Bronchial epithelial cell (primary cell): ENCODE measurements at places on chromosomes 16 and 17. TPM values are rescaled to one million over a fixed set of nuclear protein-coding genes. Genes with fewer than 3 reads are reported as not detected.

DNA sequence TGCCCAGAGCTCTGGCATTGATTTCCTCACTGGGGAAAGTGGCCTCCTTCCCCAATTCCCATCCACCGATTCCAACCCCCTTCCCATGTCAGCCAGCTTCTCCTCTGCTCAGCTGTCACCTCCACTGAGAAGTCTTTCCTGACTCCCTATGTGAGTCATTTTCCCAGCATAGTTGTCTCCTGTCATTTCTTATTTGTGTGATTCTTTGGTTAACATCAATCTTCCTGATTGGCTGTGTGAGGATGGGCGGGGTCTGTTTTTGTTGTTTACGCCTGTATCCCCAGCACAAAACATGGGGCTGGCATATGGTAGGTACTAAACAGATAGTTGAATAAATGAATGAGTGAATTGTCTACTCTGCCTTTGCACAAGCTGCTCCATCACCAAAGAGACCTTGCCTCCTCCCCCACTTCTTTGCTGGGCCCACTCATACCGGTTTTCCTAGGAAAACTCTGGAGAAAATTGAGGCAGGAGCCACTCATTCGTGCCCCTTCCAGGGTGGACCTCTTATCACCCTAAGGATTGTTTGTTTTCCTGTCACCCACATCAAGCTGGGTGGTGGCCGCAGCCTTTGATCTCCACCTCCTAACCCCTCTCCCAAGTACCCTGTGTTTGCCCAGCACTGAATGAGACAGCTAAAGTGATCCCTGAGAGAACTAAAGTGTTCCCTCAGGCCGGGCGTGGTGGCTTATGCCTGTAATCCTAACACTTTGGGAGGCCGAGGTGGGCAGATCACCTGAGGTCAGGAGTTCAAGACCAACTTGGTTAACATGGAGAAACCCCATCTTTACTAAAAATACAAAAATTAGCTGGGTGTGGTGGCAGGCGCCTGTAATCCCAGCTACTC, 1.2 kb upstream of the GRB7 start:
- peak; percentile 35 for DNase-seq

GRCh38 chr16:27798241-27798640, 248.3 kb downstream of the KATNIP start:
- no peak for DNase-seq

DNA sequence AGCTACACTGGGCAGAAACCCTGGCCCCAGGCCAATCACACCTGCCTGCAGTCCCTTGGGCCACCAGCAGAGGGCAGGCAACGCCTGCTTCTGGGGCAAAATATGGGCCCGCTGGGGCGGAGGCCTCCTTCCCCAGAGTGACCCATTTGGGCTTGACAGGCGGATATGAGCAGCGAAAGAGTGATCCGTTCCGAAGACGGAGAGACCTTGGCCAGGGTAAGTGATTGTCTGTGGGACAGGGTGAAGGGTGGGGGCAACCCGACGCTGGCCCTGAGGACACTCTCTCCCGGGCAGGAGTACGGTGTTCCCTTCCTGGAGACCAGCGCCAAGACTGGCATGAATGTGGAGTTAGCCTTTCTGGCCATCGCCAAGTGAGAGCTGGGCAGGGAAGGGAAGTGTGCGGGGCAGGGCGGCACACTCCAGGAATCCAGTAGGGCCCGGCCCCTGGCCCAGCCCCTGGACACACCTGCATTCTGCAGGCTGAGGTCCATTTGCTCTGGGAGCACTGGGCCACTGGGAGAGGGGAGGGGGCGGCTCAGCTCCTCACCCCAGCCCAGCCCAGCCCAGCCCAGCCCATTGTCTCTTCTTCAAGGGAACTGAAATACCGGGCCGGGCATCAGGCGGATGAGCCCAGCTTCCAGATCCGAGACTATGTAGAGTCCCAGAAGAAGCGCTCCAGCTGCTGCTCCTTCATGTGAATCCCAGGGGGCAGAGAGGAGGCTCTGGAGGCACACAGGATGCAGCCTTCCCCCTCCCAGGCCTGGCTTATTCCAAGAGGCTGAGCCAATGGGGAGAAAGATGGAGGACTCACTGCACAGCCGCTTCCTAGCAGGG, 3.5 kb upstream of the NHERF1 start:
- peak; percentile 52 for DNase-seq

TBC1D3 gene
- total RNA-seq, result not detected in 2 replicates

DNA sequence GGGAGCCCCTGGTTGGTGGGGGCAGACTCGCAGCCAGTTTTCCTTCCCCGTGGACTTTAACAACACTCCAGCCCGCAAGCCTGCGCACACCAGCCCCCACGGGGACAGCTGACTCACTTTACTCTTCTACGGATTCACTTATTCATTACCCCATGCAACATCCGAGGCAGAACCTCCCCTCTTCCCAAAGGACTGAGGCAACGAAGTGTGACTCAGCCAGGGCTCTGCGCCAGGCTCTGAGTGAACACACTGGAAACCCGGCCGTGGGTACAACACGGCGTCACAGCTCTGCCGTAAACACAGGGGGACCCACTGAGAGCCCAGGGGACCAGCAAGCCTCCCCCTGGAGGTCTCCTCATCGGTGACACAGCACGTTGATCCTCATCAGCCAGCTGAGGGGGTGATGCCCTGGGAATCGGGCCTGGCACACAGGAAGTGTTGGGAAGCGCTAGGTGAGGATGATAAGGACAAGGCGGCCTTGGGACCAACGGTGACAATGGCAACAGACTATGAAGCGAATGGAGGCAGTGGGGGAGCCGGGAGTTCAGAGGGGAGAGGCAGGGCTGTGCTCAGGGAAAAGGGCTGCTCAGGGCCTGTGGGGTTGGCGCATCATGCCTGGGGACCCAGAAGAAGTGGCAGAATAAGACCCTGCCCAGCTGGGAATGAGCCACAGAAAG, 14.6 kb downstream of the COTL1 start:
- peak; percentile 94 for DNase-seq

DNA sequence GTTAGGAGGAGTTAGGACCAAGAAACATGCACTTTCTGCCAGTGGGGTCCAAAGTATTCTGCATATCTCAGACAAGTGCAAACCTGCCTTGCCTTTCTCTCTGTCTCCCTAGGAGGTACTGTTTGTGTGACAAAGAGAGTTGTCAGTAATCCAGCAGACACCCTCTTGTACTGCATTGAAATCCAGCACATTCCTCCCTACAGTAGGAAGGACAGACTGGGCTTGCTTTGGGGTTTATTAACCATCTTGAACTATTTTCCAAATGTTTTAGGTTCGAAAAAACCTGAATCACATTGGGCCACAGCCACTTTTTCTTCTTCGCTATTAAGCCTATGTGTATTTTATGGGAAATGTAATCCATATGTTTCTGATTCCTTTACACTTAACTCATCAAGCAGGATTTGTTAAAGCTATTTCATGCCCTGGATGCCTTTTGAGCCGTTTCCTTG, 204.2 kb upstream of the KCNJ16 start:
- DNase-seq, result peak; percentile 89

DNA sequence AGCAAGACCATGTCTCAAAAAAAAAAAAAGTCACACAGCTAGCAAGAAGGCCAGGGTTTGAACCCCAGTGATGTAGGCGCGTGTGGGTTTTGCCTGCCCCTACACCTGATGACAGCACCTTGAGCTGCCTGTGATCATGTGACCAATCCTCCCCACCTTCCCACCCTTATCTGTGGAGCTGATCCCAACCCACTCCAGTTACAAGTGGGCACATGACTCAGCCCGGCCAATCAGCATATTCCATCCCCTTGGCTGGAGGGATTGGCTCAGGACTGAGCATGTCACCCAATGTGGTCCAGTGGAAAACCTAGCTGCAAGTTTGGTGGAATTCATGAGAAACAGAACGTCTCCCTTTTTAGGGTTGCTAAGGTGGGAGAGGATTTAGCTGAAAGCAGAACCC, 6.6 kb downstream of the TMEM114 start:
- DNase-seq, result no peak

GRCh38 chr16:89045181-89045815, 48.4 kb upstream of the ACSF3 start:
- no peak for DNase-seq

GRCh38 chr17:14926526-14927122, 338.5 kb downstream of the PMP22 start:
- DNase-seq, result peak; percentile 64

DNA sequence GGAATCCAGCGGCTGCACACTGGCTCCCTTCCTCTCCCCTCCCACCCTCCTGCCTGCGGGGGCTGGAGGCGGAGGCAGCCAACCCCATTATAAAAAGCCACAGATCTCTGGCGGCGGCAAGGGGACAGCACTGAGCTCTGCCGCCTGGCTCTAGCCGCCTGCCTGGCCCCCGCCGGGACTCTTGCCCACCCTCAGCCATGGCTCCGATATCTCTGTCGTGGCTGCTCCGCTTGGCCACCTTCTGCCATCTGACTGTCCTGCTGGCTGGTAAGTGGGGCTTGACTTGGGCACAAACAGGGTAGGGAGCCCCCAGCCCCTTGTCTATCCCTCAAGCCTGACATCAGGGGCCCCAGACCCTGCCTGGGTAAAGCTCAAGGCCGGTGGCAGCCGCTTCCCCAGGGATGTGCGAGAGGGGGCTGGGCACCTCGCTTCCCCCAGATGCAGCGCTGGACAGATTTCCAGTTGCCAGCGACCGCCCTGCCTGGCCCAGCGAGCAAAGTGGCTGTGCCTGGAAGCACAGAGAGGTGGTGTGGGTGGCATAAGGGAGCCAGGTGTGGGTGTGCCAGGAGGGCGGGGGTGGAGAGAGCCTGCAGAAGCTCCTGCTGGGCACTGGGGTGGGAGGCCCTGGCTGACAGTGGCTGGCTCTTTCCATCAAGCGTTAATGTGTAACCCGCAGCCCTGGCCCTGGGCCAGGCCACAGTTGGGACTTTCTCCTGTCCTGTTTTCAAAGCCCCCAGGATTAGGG, at the start of gene CX3CL1:
Gene CX3CL1 (plus strand): TSS at position 119 of the 745 bp plus-strand sequence. CDS start 79 bp downstream, at position 198.
- peak; percentile 29 for DNase-seq

CCL7 gene
- not detected in 2 replicates for total RNA-seq

DNA sequence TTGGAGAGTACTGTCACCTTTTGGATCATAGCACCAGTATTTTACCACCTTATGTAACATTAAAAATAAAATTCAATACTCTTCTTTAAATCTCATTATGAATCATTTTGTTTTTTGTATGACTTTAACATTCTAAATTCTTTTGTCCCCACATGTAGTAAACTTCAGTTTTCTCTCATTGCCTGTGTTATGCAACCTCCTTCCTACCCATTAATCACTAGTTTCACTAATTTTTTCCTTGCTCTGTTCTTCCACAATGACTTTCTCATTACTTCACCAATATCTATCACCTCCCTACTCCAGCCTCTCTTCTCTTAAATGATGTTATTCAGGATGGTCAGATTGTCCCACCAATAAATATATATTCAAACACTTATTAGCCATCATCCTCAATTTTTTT, 68.7 kb downstream of the TTC19 start:
- no peak for DNase-seq

BTBD17 gene
- not detected in 2 replicates for total RNA-seq

DNA sequence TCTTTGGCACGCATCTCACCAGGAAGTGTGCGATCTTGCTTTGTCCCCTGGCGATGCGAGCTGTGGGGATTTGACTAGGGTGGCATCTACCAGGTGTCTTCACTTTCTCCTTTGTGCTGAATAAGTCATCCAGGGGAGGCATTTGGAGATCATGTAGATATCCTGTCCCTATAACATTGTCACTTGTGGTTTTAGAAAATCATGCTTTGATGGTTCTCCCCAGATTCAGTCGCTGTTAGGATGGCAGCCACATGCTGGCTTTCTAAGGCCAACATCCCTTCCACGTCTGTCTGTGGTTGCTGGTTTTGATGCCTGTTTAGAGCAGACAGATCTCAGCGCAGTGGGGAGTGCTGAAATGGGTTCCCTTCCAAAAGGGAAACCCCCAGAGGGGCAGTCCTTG, 2.5 kb downstream of the ADAD2 start:
- no peak for DNase-seq

- no peak for DNase-seq
These were observed 13.8 kb upstream of the BCAR1 start for GRCh38 chr16:75264999-75265910.
